Non-pigmented ciliary epithelial cell (primary cell): ENCODE measurements at places on chromosomes 7 and 10.

GRCh38 chr7:21939136-21939857 lies 6.4 kb downstream of the CDCA7L start:
- DNase-seq: no peak

- DNase-seq: no peak
These were observed 26.4 kb downstream of the ZNRF2 start for GRCh38 chr7:30310674-30311362.

DNA sequence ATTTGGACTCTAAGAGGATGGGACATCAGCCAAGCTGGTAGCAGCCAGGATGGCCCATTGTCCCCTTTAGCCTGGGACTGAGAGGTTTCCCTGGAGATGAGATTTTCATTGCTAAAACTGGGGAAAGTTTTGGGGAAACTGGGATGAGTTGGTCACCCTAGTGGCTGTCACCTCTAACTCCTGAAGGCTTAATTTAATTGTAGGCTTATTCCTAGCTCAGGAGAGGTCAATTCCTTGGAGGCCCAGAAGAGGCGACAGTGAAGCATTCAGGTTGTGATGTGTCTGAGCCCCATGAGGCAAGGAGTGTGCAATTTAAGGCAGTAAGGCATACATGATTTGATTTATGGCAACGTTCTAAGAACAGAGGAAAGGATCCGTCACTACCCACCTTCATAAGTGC lies 24.9 kb upstream of the JAZF1 start:
- DNase-seq: no peak

DNA sequence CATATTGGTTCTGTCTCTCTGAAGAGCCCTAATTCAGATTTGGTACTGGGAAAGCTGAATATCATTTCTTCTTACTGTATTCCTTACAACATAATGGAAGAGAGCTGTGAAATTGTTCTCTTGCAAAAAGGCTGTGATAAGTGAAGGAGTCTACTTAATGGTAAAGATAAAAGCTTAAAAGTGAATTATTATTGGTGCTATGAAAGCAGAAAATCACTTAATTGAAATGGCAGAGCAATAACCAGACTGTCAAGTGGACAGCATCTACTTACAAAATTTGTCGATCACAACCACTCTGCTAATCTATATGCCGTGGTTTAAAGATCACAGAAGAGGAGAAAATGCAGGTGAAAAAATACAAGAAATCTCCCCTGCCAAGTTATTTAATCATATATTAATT lies 264.7 kb upstream of the TEX47 start:
- DNase-seq: no peak

GRCh38 chr10:26441491-26442214 lies 3.5 kb downstream of the APBB1IP start:
- peak; percentile 46 for DNase-seq

- no peak for DNase-seq
These were observed 316.2 kb downstream of the ATRNL1 start for GRCh38 chr10:115409347-115409746.

- no peak for DNase-seq
These were observed 512.5 kb downstream of the ETV1 start for GRCh38 chr7:13476881-13477444.

GRCh38 chr7:155191901-155192478 lies 105.7 kb upstream of the INSIG1 start:
- DNase-seq: no peak

DNA sequence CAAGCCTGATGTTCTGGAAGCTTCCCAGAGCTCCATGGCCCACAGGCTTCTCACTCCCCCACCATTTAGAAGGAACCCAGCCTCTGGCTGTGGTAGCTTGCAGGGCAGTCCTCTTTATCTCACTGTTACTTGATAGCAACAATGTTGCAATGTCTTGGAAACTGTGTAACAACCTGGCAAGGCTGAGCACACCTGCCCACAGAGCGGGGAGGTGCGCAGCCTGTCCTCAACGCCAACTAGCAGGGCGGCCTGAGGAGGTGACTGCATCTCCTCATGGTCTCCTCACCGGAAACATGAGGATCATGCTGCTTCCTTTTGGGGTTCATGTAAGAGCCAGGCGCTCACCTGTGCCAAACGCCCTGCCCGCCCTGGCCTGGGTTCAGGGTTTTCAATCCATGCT lies 43.7 kb upstream of the INSIG1 start:
- no peak for DNase-seq

DNA sequence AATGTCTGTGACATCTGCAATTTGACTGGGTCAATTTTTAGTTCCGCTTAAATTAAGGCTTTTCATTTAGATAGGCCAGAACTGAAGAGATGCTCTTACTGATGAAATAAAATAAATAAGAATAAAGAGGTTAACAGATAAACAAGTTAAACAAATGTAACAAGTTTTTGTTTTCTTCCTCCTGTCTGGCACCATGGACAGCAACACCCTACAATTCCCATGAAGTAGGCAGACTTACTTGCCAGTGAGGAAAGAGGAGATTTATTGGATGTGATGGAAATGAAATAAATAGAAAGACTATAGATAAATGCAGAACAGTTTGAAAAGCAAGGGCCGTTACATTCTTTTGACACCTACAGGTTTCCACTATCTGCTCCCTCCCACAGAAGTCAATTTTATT lies 118.5 kb downstream of the AMPH start:
- no peak for DNase-seq

DNA sequence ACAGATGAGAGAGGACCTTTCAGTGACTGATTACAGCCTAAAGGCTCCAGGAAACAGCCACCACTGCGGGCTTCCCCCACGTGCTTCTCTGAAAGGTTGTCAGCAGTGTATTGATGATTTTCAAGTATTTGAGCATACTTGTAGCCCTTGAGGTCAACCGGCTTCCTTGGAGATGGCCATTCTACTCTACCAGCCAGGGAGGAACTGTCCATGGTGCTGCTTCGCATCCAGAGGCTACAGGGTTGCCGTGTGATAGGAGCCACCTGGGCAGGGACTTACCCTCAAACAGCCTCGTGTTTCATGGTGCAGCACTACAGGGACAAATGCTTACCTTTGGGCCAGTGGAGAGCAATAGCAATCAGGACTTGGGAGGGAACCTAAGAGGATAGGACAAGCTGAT lies 179.5 kb downstream of the DPP6 start:
- DNase-seq: no peak

DNA sequence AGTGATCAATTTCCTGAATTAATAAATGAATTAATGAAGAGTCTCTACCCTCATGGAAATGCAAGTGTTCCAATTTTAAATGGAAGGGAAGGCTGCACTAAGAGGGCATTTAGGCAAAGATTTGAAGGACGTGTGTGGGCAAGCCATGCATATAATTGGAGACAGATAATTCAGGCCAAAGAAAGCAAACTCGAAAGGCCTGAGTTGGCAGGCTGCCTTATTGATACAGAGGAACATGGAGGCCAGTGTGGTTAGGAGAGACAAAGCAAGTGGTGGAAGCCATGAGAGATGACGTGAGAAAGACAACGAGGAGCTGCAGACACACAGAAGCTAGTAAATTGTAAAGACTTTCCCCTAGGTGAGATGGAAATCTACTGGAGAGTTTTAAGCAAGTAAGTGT lies 15.4 kb upstream of the PCLO start:
- DNase-seq: no peak

GRCh38 chr7:55130395-55131141 lies 111.8 kb downstream of the EGFR start:
- DNase-seq: peak; percentile 77

DNA sequence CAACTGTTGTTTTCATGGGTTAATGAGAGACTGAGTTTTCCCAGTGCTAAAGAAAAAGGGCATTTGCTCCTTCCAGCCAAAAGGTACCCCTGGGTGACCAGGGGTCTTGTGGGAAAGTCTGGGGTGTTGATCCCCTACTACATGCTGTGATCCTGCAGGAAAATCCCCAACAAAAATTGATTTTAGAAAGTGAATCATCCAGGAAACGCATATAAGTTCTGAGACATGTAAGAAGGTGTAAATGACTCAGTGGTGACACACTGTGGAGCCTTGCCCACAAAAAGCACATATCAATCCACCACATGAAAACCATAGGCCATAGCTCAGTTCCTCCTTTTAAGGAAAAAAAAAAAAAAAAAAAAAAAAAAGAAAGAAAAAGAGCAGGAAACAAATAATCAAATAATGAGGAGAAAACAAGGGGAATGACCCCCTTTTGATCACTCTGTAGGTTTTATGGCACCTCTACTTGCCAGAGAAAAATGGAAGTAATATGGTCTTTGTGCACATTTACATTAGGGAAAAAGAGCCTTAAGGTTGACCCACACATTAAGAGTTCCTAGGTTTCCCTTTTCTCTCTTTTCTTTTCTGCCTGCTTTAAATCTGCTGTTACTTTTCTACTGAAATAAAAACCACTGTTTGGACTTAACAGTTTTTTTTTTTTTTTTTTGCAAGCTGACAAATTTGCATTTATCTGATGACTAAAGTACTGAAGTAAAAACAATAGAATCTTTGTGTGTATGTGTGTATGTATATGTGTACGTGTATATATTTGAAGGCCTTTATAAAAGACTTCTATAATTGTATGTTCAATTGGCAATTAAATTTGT lies 386.0 kb downstream of the KIF20B start:
- DNase-seq: no peak

GRCh38 chr7:27925573-27926201 lies 185.7 kb downstream of the TAX1BP1 start:
- DNase-seq: no peak

DNA sequence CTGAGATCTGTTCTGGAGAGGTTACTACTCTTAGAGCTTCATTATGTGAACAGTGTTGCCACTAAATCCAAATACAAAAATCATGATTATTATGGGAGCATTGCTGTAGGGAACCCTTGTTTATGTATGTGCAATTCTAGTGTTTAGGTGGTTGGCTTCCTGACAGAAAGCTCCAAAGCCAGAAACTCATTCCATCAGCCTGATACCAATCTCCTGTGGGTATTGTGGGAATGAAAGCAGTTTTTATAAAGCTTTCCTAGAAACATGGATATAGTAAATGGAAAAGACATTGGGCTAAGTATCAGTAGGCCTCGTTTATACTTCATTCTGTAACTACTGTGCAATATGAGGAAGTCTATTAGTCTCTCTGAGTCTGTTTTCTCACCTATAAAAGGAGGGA lies 6.4 kb downstream of the SDK1 start:
- no peak for DNase-seq

GRCh38 chr7:80428161-80429054 lies 83.5 kb downstream of the GNAT3 start:
- peak; percentile 49 for DNase-seq

DNA sequence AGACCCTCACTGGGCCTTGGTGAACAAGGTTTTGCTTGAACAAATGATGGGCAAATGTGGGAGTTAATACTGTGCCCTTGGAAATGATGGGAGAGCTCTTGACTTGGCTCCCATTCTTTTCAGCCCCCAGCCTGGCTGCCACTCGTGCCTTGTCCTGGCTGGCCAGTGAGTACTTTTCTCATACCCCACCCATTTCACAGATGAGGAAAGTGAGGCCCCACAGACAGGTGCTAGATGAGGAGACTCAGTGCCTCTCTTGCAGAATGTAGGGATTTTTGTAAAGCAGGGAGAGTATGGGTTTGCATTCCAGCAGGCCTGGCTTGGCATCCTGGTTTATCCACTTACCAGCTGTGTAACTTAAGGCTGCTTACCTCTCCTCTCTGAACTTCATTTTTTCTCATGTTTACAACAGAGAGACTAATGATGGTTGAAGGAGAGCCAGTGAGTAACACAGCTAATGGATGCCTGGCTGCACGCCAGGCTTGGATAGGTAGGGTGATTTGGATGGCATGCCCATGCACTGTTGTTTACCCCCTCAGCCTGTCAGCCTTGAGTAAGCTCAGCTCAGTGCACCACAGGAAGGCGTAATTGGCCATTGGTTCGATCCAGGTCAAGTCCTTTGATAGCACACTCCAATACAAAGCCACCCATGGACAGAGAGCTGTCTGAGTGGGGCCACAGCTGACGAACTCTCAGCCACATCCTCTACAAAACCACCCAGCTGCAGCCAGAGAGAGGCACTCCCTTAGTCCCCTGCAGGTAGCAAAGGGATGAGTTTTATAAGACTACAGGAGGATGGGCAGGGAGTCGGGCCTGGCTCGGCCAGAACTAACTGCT lies 436.8 kb downstream of the RPS24 start:
- no peak for DNase-seq

DNA sequence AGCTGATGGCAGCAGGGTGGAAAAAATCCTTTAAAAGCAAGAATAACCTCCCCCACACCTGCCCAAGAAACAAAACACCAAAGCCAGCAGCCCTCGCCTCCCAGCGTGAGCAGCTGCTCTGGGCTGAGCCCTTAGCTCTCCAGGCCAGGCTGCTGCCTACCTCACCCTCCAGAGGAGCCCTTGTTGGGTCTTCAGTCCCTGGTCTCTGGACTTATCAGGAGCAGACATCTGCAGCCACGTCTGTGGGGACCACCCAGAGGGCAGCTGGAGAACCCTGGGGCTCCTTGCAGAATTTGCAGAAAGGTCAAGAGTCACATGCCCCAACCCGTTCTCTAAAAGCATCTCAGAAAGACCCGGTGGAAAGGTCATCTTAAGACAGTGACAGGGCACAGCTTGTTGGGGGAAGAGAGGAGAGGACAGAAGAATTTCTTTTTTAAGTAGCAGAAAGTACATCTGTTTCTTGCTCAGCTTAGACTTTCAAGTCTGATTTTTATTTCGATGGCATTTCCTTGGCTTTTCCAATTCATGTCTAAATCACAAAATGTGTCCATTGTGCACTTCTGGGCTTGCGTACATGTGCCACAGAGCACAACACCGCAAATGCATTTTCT lies 425.7 kb upstream of the NFE2L3 start:
- DNase-seq: no peak

DNA sequence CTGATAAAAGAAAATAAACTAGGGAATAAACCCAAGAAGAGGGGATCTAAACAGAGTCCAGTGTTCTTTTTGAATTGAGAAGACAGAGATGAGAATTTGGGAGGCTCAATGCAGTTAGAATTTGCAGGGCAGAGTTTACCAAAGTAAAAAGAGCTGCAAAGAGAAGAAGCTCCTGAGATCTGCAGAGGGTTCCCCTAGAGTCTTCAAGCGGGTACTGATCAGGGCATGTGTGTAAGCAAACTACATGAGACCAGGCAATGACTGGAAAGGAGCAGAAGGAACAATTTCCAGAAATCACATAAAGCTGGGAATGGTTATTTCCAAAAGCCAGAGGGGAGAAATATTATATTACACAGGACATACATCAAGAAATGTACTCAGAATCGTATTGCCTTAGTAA lies 58.1 kb upstream of the TES start:
- DNase-seq: no peak

DNA sequence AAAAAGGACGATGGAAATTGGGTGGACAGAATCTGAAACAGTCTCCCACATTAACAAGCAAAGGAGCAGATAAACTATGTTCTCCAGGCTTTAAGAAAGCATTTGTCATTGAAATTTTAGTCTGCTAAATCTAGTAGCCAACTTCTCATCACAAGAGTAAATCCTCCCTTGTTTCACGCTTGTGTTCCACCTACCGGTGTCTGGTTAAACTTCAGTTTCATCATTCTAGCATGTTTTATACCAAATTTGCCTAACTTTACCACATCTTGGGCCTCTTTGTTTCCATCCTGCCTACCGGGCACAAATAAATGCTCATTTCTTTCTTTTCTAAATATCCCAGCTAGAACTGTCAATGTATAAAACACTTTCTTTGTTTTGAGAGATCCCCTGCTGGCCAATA lies 5.8 kb downstream of the LIPA start:
- no peak for DNase-seq

- DNase-seq: no peak
These were observed 4.1 kb downstream of the LRRC17 start for GRCh38 chr7:102916881-102917280.
